Stimulated activated CD8-positive, alpha-beta memory T cell treated with anti-CD3 and anti-CD28 coated beads, Interleukin-15, amount 100 ng/mL, for 48 hours (primary cell): ENCODE measurements at places on chromosomes 2 and 18.

- no peak for DNase-seq
These were observed 290.9 kb upstream of the SIX2 start for GRCh38 chr2:45300026-45300750.

DNA sequence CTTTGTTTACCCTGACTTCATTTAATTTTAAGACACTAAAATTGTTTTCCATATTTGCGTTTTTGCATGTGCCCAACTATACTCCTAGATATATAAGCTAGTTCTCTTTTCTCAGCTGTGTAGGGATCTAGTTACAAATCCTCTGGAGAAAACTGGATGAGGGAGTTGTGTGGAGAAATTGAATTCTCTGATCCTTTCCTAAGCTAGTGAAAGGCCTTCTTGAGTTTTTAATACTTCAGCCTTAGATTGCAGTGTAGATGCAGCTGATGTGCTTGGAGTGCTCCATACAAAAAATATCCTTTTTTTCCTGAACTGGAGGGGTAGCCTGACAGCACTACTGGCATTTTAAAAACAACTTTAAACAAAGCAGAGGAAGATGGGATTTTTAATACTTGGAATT is 8.6 kb upstream of the MTX2 start:
- DNase-seq: no peak

DNA sequence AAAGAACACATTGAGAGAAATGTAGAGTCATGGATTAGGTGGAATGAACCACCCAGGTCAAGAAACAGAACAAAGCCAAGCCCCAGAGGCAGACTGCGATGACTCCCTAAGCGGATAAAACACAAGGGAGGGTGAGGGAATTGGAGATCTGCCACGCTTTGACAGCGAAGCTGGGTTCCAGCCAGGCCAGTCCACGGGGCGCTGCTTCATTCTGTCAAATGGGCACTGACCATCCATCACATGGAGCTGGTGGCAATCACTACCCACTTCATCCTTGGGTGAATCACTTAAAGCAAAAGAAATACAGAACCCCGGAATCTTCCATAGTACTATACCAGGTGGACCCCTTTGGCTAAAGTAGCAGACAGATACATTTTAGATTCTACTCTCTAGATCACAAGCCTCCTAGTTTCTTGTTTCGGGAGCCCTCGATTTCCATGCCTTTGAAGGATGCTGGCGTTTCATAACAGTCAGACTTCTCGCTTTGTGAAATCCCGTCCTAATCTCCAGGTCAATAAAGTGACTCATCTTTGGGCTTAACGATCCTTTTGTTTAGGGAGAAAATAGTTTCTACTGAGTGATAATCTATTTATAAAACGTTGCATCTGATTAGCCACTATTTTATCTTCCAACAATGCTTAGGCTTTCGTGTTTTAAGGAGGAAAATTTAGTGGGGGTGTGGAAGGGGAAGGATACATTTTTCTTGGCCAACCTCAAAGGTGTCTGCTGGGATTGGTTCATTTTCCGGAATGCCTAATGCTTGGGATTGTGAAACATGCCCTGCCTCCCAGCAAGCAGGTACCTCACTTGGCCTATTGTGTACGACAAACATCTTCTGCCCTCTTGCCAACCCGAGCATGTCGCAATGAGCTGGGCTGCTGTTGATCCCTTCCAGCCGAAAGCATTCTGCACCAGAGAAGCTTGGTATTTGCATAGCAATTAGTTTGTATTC is 44.1 kb upstream of the HDAC4 start:
- no peak for DNase-seq

DNA sequence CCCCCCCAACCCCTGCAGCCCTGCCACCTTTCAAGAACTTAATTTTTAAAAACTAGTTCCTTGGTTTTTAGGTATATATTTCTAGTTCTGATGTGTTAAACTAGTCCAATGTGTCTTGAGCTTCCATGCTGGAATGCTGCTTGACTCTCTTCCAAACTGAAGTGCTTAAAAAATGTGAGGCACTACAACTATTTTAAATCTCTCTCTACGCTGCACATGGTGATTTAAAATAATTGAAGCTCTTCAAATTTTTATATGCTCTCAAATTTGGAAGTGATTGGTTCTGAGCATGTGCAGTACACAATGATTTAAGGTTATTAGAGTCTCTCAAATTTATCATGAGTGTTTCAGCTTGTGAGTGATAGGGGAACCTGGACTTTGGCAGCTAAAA is 192.6 kb upstream of the ZEB2 start:
- DNase-seq: no peak

- DNase-seq: no peak
These were observed 297.2 kb downstream of the SETBP1 start for GRCh38 chr18:44977856-44978255.

- no peak for DNase-seq
These were observed 6.6 kb upstream of the CAB39 start for GRCh38 chr2:230706053-230706521.

DNA sequence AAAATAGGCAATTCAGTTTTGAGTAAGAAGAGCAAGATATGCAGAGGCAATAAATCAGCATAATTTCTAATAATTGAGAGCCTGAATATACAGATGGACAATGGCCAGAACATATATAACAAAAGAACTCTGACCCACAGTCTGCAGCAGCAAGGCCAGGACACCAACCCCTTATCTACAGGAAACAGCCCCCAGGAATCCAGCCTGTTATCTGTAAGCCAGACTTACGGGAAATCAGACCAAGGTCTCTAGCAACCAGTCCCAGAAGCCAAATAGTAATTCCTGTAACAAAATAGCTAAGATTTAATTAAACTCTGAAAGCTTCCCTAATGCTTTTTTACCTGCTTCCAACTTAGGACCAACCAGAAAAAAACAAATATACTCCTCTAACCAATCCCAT is 434.5 kb upstream of the GYPC start:
- no peak for DNase-seq

DNA sequence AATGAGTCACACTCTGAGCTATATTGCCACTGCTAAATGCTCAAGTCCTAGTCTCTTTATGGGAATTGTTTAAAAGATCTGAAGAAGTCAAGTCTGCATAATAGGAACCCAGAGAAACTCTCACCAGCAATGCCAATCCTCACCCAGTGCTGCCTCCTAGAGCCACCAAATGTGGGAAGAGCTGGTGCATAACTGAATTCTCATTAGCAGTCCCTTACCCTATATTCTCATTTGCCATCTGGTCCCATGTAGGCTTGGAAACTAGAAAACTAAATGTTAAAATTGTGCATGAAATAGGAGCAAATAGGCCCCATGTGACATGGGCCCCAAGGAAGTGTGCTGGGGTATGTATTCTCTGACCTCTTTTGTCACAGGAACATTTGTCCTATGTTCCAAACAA is 224.4 kb upstream of the SMAD2 start:
- no peak for DNase-seq

DNA sequence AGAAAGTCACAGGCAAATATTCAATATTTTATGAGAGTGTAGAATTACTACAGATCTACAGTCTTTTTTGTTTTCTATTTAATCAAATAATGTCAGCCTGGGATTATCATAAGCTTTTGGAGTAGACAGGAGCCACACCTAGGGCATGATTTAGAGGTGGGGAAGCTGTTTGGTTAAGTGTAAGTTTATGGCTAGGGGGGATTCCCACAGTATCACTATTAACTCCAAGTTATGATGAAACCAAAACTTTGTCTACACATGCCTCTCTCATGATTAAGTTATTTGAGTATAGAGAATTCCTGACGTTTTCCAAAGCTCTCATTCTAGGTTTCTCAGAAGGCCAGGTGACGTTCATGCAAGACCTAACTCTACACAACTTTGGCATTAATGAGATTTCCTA is 2.1 kb downstream of the SERPINB10 start:
- DNase-seq: no peak

- DNase-seq: no peak
These were observed 21.7 kb downstream of the ZDBF2 start for GRCh38 chr2:206296128-206296527.

DNA sequence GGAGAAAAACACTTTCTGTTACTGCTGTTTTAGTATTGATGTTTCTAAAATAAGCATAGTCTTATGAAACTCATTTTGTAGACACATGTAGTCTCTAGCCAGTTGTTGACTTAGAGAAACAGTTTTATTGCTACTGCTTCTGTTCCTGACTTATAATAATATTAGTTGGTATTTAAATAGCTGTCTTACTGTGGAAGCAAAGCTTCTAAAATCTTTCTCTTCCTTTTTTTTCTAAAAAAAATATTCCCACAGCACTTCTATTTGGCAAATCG is 121.8 kb downstream of the MTX2 start:
- no peak for DNase-seq

- no peak for DNase-seq
These were observed 97.2 kb downstream of the PTGR3 start for GRCh38 chr18:75111760-75112159.
